SK-N-SH treated with all-trans-retinoic acid at 6 μM for 48 hours (cell line): ENCODE measurements at places on chromosomes 1 and 21.

DNA sequence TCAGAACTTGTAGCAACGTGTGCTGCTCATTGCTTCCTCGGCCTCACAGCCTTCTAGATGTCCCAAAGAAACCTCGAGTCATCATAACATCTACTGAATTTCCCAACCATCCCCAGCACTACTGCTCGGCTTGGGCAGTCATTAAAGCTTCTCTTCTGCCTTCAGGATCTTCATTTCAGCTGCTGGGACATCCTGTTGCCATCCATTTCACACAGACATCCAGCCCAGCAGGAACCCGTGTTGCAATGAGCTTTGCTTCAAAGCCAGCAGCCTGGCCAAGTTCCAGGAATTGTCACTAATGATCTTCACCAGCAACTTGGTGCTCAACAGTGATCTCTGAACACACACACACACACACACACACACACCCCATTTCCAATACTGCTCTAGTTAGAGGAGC is 18.5 kb downstream of the WLS start:
- ATAC-seq: peak; percentile 39

DNA sequence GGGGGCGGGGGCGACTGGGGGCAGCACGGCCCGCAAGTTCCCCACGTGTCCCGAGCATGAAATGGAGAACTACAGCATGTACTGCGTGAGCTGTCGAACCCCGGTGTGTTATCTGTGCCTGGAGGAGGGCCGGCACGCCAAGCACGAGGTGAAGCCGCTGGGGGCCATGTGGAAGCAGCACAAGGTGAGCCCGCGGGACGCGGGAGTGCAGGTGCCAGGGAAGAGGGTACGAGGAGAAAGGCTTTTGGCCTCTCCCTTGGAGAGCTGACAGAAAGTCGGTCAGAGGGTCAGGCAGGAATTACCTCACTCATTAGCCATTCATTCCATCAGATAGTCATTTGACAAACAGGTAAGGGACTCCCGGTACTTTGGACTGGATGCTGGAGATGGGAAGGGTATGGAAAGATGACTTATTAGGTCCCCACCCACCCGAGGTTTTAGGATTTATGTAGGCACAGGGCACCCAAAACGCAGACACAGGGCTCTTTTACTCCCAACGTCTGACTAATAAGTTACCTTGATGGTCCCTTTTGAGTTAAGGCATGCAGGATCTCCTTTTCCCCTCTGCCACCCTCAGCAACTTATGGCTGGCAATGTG is 2.1 kb downstream of the TRIM67 start:
- ATAC-seq: no peak

DNA sequence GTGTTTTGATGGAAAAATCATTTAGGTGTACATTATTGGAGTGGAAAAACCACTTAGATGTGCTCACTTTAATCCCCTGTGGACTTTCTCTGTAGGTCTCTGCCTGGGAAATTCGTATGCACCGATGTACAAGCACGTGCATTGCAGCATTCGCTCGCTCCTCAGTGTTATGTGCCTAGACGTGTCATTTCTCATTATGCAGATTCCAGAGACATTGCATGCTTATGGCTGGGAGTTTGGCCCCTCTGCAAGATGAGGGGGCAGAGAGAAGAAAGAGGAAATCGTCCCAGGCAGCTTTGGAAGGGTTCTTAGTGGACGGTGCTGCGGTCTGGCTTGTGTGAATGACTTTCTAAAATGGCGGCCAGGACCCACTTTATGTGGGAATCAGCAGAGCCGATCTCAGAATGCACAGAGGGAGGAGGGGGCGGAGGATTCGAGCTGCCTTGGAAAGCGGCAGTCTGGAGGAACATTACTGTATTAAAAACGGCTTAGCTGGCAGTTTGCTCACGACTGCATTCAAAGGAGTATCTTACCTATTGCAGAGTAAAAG is 2.3 kb downstream of the SPEN start:
- peak; percentile 77 for ATAC-seq

- ATAC-seq: no peak
Observed at GRCh38 chr1:30378003-30378596, 345.3 kb downstream of the MATN1 start.
